ENCODE measurements at places on chromosomes 13 and 19.

DNA sequence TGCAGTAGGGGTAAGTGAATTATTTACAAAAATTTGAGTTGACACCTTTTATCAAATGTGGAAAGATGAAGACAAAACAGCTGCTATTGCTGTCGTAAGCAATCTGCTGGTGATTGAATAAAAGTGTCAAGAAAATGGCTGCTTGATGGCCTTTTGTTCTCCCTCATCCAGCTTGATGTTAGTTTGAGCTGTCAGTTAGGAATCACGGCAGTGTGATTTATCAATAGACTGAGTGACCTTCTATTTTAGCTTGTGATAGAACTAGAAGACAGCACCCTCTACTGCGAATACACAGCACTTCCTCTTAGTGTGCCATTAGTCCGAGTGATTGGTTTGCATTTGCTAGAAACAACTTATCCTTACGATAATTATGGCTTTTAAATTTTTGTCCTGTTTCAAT lies 76.3 kb downstream of the MZT1 start:
- no peak for DNase-seq

DNA sequence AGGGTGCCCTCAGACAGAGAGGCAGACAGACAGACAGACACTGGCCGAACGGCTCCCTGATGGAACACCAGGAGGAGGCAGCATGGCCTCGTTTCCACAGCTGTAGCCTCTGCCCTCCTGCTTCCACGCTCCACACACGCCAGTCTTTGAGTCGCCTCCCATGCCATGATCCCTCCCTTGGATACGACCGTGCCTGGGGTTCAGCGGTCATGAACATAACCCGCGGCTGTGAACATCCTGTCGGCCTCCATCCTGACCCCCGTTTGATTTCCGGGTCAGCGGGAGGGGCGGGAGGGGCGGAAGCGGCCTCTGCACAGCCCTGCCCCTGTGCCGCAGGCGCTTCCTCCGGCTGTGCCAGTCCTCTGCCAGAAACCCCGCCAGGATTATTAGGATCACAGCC lies 23.4 kb downstream of the GP6 start:
- DNase-seq: no peak

DNA sequence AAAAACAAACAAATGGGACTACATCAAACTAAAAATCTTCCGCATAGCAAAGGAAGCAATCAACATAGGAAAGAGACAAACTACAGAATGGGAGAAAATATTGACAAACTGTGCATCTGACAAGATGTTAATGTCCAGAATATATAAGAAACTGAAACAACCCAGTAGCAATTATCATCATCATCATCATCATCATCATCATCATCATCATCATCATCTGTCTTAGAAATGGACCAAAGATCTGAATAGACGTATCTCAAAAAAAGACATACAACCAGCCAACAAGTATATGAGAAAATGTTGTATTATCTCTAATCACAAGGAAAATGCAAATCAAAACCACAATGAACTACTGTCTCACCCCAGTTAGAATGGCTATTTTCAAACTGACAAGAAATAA lies 173.9 kb downstream of the PRR20E start:
- no peak for DNase-seq

- peak; percentile 96 for DNase-seq
Observed at GRCh38 chr13:50124536-50125303, 109.5 kb downstream of the KCNRG start.

GRCh38 chr19:41476583-41476982 lies 33.6 kb downstream of the ERICH4 start:
- DNase-seq: no peak

DNA sequence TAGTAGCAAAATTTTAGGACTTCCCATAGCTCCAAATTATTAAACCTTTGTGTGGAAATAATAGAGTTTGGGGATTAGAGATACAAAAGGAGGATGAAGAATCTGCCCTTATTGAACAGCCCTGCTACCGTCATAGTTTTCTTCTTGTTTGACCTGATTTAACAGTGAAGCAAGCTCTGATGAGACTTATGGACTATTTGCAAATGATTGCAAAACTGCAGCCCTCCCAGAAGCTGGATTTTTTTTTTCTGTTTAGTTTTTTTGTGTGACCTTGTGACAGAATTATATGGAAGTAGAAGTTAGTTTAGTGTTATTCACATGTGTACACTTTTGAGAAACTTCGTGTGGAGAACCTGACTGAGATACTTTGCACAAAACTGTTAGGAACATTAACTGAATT lies 267.8 kb downstream of the KCNRG start:
- no peak for DNase-seq

DNA sequence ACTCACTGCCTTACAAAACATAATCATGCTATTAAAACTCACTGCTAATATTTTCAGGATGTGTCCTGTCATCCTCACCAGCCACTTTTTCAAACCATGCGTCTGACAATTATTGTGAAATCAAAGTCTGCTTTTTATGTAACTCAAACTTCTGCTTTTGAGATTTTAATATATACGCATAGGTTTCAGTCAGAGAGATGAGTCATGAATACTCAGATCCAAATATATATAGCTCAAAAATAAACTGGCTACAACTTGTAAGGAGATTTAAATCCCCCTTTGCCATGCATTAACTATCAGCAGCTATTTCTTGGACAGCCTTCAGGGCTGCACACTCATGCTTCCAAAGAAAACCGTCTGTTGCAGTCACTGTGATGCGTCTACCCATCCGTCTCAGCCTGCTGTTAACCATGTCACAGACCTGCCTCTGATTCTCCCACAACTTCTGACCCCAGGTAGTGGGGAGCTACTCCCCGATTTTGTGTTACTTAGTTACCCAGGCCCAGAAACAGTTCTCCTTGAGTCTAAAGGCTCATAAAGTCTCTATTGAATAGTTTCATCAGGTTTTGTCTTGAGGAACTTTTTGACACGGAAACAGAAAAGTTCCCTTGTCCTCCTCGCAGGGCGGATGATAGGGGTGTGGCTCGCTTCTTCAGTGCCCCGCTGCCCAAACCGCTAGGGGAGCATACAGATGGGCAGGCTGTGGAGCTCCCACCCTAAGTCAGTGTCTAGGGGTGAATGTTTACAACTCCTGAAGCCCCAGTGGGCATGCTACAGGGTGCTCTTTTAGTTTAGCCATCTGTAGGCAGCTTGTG lies 33.8 kb upstream of the SGCG start:
- peak; percentile 25 for DNase-seq

GRCh38 chr13:40060296-40061007 lies 405.0 kb downstream of the COG6 start:
- no peak for DNase-seq

- no peak for DNase-seq
Observed at GRCh38 chr13:39597838-39598237, 5.2 kb downstream of the LHFPL6 start.

DNA sequence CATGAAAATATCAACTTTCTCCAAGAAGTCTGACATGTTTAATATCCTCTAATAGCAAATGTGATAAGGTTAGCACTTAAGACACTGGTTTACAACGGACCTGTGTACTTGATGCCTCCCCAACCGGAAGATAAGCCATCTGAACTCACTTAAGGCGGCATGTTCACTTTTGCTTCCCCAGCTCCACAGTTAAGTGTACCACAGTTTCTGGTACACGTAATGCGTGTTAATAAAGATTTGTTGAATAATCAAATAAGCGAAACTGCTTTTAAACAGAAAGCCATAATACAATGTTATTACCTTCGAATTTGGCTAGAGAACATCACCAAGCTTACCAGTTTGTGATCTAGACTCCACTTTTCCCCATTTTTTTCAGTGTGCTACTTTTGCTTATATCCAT lies 1.4 kb upstream of the PAN3 start:
- no peak for DNase-seq

GRCh38 chr19:55644842-55645511 lies 1.5 kb downstream of the ZNF581 start:
- no peak for DNase-seq

GRCh38 chr13:64767054-64767453 lies 2463.1 kb downstream of the PCDH9 start:
- DNase-seq: no peak

DNA sequence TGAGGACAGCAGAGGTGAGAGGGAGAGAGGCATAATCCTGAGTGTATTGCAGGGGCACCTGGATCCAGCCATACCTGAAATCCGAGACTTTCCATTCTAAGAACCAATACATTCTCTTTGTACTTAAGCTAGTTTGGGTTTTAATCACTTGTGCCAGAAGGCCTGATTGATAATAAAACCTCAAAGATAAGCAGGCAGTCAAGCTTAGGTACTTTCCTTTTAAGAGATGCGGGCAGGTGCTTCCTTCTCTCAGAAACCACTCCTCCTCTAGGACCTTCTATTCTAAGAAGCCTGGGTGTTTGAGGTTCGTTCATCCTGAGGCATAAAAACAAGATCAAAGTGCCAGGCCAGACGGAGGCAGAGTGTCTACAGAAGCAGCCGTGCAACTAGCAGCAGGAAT lies 22.2 kb downstream of the FAM187B start:
- DNase-seq: no peak

DNA sequence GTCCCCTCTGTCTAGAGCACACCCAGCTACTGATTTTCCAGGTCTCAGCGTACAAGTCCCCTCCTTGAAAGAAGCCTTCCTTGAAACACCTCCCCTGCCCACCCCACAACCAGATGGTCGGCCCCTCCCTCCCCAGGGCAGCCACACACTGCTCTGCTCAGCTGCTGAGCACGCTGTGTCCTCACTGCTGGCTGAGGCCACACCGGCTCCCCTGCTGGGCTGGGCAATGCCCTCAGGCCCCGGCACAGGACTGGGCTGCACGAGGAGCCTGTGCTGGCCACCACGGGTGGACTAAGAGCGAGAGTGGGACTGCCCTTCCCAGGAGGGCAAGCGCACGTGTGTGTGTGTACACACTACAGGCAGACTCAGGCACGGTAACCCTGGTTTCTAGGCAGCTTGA lies 11.8 kb upstream of the RSPH6A start:
- DNase-seq: no peak

GRCh38 chr13:25292301-25292700 lies 5.0 kb upstream of the MTMR6 start:
- DNase-seq: no peak

DNA sequence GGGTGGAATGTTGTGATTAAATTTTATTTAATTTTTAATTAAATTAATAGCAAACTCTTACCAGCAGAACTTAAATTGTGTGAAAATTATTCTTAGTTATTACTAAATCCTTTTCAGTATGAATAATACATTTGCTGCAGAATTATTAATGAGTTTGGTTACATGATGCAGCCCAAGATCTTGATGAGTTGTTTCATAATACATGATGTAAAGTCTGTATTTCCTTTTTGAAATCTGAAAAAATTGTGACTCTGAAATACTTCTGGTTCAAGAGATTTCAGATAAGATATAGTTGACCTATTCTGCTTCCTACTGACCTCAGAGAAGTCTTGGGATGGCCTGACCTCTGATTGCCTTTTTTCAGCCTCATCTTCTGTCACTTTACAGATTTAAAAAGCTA lies 11.1 kb downstream of the SAE1 start:
- no peak for DNase-seq

DNA sequence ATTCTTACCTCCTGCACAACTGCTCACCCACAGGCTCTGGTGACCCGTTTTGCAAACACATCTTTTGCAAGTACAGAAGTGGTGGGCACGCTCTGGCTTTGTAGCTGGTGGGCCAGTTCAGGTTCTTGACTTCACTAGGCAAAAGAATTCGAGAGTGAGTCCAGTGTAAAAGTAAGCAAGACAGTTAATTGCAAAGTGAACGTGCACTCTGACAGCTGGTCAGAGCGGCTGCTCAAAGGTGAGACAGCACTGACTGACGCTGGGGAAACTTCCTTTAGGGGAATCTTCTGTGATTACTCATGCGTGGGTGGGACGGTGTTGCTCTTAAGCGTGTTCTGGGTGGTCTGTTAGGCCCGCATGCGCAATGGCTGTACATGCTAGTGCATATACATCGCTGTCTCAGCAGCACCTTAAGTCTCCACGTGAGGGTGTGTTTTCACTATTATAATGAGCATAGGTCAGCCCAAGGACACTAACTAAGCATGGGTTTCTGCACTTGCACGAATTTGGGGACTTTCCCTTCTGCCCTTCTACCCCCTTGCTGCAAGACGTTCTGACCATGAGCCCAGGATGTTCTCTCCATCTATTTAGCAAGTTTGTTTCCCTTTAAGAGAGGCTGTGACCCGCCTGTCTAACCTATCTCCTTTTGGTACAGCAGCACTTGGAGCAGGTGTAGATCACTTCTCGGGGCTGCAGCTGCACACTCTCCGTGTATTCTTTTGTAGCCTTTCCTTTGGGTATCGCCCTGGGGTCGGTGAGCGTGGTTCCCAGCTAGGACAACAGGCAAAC lies 30.2 kb upstream of the CD33 start:
- no peak for DNase-seq

GRCh38 chr19:51318687-51319648 lies 7.5 kb downstream of the IGLON5 start:
- DNase-seq: no peak

GRCh38 chr13:29577136-29578051 lies 18.1 kb downstream of the SLC7A1 start:
- DNase-seq: no peak

DNA sequence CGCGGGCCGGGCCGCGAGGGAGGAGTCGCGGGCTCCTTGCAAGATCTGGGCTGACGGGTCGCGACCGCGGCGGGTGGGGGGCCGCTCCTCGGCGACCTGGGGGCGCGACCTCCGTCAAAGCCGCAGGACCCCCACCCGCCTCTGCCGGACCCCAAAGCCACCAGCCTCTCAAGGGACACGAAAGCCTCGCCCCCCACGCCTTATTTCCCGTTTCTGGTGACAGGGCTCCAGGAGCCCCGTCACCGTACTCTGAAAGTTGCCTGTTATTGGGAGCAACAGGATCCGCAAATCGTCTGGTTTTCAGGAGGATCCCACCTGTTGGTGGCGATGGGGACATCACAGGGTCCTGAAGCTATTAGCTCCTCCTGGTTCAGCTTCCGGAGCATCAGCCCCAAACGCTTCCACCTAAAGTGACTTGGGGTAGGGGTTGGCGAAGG lies 530 bp downstream of the MAU2 start:
- no peak for DNase-seq

GRCh38 chr19:47398707-47399597 lies 20.4 kb downstream of the MEIS3 start:
- no peak for DNase-seq

GRCh38 chr19:3073159-3073563 lies 10.9 kb upstream of the TLE5 start:
- no peak for DNase-seq

GRCh38 chr13:37747071-37747612 lies 122.4 kb downstream of the TRPC4 start:
- DNase-seq: no peak

GRCh38 chr19:16896146-16897028 lies 7.6 kb downstream of the F2RL3 start:
- no peak for DNase-seq

DNA sequence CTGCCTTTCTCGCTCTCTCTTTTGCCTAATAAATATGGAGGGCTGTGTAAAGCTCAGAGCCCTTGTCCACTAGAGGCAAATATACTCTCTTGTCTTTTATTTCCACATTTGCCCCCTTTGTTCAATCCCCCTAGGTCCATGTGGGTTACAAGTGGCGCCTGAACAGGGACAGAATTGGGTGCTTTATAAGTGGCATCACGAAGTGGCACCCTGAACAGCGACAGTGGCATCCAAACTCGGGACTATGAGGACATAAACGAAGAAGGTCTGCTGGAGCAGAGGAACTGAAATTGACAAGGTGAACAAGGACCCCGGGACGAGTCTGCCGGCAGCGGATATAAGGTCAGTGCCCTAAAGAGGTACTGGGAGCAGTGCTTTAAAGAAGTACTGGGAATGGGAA lies 4.3 kb upstream of the ZNF610 start:
- DNase-seq: no peak

GRCh38 chr13:79602936-79603335 lies 122.0 kb downstream of the NDFIP2 start:
- no peak for DNase-seq
